Skeletal muscle cell (primary cell): ENCODE measurements at places on chromosomes 3 and 15.

- no peak for DNase-seq
These were observed 48.8 kb downstream of the ADAMTS9 start for GRCh38 chr3:64638981-64639481.

- DNase-seq: peak; percentile 31
These were observed 53.6 kb downstream of the PAK2 start for GRCh38 chr3:196793246-196793645.

- no peak for DNase-seq
These were observed 9.4 kb downstream of the SNX1 start for GRCh38 chr15:64105113-64105704.

DNA sequence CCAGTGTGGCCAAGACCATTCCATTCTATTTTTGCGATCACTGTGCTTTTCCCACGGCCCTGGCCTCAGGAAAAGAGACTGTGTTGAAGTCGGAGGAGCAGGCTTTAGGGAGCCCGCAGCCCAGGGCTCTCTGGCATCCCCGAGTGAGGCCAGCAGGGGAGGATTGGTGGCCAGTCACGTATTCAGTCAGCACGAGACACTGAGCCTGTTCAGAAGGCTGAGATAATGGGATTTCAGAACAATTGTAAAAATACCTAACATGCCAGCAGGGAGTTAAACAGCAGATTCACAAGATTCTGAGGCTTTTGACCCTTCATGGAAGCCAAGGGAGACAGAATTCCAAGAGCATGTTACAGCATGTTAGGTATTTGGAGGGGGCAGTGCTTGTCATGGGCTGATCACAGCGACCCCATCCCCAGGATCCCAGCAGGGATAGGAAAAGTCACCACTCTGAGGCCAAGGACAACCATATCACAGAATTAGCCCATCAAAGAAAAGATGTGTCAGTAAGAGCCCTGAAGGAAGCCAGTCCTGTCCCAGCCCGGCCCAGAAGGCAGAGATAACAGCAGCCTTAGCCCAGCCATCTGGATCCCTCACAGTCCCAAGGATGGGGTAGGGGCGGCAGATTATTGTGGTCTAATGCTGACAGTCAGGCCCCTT lies 40.6 kb downstream of the AMOTL2 start:
- DNase-seq: peak; percentile 46

DNA sequence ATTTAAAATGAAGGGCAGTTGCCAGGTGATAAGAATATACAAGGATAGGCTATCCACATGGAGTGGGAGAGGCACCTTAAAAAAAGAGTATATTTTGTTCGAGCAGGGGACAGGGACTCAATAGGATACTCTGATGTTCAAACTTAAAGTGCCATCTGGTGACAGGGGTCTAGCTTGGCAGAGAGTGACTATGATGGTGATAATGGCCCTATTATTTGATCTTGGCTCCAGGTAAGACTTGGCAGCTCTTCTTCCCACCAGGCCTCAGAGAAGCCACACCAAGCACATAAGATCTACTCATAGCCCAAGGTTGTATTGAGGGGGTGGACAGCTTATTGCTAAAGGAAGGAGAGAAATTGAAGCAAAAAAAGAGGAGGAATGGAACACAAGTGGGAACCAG lies 109.0 kb upstream of the MANF start:
- DNase-seq: no peak

DNA sequence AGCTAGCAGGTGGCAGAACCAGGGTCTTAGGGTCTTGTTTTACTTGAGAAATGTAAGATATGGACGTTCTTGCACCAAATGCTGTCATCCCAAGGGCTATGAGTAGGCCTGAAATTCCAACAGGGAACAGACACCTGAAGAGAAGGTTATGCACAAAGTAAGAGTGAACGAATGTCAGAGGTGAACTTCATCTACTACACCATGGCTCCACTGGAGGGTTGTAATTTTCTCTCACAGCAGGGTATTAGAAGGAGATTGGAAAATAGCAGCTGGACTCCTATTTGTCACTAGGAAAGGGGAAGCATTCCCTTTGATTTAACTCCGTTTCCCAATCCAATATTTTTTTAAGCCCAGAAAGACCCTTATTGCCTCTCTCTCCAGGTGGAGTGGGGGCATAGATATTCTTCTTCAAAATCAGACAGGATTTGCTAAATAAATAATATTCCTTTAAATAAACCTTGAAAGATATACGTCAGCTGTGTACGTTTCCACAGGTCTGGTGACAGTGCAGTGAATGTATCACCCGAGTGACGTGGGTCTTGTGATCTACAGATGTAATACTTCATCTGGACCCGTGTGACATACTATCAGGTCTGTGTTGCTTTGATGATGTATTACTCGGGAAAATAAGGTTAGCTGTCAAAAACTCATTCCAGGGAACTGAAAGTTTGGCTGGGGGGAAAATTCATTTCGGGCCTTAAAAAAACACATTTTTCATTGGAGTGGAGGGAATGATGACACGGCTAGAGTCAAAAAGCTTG lies 302.6 kb downstream of the CHL1 start:
- DNase-seq: no peak

GRCh38 chr3:134060561-134061385 lies 31.0 kb upstream of the SLCO2A1 start:
- no peak for DNase-seq

- no peak for DNase-seq
These were observed 253.9 kb upstream of the LYSMD4 start for GRCh38 chr15:99987119-99987506.

GRCh38 chr3:11384074-11384473 lies 111.9 kb downstream of the ATG7 start:
- DNase-seq: no peak

DNA sequence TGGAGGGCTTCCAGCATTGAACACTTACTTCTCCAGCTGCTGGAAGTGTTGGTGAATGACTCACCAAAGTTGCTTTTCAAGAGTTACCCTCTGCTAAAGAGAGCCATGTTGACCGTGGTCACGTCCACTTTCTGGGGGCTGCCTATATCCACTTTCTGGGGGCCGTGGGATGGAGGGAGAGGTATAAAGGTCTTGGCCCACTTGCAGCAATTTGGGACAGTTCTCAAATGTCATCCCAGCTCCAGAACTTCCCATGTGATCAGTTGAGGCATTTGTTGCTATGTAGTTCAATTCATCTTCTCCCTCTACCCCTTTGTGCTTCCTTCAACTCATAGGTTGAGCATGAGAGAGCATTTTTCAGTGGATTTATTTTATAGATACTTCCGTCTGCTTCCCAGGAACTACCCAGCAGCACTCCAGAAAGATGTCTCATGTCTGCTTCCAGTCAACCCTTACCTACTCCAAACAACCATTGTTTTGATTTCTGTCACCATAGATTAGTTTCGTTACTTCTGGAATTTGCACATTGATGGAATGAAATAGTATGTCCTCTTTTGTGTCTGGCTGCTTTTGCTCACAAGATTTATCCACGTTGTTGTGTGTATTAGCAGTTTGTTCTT lies 130.6 kb downstream of the TCF12 start:
- DNase-seq: no peak

DNA sequence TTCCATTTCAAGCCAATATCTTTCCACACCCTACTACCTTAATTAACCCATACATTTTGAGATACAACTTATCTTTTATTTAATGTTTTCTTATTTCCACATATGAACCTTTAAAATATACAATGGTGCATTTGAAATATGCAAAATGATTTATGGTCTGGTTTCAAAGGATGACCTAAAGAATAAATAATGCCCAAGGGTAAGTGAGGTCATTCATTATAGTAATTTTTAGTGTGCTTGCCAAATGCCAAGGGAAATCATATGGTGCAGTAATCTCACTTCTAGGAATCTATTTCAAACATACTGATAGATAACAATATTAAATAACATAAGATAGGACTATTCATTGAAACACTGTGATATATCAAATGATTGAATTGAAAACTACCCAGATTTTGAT lies 1055.4 kb downstream of the AGBL1 start:
- DNase-seq: no peak

GRCh38 chr3:31041161-31041978 lies 146.9 kb upstream of the GADL1 start:
- DNase-seq: peak; percentile 59

GRCh38 chr3:170699158-170700053 lies 113.5 kb upstream of the SLC7A14 start:
- DNase-seq: no peak

- peak; percentile 70 for DNase-seq
These were observed 17.6 kb downstream of the CALML4 start for GRCh38 chr15:68187559-68187958.

DNA sequence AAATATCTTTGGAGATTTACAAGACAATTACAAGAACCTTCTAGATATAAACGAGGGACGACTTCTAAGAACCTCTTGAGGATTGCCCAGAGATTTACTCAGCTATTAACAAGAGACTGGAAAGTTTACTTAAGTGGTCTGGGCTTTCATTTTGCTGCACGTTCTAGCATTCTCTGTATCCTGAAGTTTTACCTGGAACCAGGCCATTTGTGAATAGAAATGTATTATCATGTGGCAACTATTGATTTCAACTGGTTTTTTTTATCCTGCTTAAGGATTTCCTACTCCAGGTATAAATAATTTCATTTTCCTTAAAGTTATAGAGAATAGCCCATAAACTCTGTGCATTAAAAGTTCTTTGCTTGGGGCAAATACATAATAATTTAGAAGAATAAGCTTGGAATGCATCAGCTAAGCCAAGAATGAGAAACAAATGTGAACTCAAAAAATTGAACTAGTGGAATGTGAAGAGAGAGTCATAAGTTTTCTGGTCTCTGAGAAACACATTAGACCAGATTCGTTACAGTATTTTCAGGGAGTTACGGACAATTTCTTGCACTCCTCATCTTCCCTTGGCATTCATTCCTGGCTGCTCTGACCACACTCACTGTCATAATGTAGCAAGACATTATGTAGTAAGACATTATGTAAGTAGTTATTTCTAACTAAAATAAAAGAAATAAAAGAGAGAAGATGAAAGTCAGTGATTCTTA lies 1.3 kb downstream of the AQP9 start:
- DNase-seq: peak; percentile 31

DNA sequence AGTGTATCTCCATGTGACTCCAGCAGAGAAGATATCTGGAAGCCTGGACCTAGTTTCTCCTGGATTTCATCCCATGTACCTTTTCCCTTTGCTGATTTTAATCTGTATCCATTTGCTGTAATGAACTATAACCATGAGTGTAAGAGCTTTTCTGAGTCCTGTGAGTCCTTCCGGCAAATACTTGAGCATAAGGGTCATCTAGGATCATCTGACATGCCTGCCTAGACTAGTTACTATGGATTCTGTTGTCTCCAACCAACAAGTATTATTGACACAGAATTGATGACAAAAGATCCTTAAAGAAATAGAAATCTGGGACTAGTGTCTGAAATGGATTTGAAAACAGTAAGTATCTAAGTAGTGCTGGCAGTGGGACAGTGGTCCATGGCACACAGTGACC lies 11.3 kb upstream of the UBE3A start:
- no peak for DNase-seq

DNA sequence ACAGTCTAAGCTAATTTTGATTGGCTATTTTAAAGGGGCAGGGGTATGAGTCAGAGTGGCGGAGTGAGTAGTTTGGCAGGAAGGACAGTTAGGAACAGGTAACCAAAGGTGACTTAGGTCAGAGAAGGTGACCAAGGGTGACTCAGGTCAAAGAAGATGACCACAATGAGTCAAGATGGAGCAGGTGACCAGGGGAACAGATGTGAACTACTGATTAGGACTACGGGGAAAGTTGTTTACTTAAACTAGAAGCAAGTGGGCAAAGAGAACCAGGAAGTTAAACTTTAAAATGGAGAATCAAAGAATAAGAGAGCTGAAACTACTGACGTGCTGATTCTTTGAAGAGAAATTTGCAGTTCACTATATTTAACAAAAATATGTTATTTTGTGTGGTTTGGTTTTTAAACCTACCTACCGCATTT lies 14.1 kb upstream of the CA12 start:
- DNase-seq: no peak

- DNase-seq: peak; percentile 60
These were observed 42.0 kb upstream of the SEC61A1 start for GRCh38 chr3:128009952-128010846.

- no peak for DNase-seq
These were observed 546.0 kb upstream of the CFAP20DC start for GRCh38 chr3:59595830-59596229.

GRCh38 chr3:43391621-43392020 lies 105.3 kb downstream of the SNRK start:
- no peak for DNase-seq

GRCh38 chr3:107430996-107431245 lies 53.7 kb downstream of the CCDC54 start:
- no peak for DNase-seq

DNA sequence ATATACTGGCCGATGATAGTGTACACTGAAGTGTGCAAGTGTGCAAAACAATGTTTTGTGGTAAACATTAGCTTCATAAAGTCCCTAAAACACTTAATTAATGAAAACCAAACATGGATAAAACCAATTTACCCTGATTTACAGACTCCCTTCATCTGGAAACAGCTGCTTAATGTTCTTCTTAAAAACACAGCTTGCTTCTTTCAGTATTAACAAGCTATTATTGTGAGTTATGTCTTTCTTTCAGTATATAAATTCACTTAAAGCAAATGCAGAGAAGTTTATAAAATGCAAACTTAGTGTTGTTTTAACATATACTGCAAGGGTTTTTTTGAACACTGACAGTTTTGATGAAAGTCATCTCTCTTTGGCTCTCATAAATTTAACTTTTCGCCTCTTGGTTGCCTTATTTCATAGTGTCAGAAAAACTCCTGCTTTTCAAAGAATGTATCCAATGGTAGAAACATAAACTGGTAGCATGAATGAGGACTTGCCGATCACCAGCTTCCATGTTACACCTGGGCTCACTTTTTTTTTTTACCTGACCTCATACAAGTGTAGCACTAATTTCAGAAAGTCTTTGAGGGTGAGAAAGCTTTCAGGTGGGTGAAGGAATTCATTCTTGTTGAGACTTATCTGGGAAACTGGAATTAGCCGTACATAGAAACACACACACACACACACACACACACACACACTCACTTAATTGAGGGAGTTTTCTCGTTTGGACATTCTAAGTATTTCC lies 532.2 kb downstream of the ROBO2 start:
- no peak for DNase-seq

GRCh38 chr3:25576831-25577454 lies 87.8 kb downstream of the TOP2B start:
- no peak for DNase-seq

DNA sequence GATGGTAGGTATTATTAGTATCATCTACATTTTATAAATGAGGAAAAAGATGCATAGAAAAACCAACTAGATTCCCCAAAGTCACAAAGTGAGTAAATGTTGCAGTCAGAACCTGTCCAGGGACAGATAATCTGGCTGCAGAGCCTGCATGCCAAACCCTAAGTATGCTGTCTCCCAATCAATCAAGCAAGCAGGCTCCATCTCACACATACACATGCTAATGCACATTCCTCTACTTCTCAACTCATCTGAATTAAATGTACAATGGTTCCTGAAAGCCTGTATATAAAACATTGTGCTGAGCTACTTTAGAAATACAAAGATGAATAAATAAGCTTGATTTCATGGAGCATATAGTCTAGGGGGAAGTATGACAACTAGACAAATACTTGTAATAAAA lies 101.0 kb downstream of the CBLB start:
- no peak for DNase-seq

GRCh38 chr3:101513419-101513986 lies 491 bp upstream of the SENP7 start:
- DNase-seq: no peak
